ENCODE measurements at places on chromosomes 1 and 21.

- DNase-seq, result no peak
Measured at GRCh38 chr1:155982106-155982505, 3.8 kb upstream of the ARHGEF2 start.

GRCh38 chr1:243244432-243244841 is 10.6 kb downstream of the CEP170 start:
- no peak for DNase-seq

- no peak for DNase-seq
Measured at GRCh38 chr1:147281950-147282349, 39.5 kb downstream of the CHD1L start.

DNA sequence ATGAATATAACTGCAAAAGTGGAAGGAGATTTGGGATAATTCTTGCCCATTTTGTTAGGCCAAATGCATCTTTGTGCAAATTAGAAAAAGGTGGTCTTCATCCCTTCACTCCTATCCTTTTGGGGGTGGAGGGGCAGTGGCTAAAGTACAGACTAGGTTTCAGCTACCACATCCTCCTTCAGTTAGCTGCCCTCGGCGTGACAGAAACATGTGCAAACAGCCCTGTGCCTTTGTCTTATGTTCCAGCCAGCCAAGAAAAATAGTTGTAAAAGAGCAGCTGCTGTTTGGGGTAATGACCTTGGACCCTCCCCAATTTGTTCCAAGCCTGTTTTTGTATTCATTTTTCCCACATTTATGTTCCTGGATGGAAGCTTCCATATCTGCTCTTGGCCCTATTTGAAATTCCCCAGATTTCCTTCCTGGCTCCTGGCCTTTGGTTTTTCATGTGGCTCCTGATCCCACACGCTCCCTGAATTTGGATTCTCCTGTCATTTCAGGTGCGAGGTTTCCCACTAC is 8.3 kb upstream of the LGALS8 start:
- no peak for DNase-seq

- no peak for DNase-seq
Measured at GRCh38 chr21:27648560-27648959, 681.7 kb upstream of the ADAMTS5 start.
